NCI-H524 treated with DMSO at 0.1 percent for 48 hours (cell line): ENCODE measurements at places on chromosomes 16 and 17.

GRCh38 chr16:85524630-85525419 lies 88.3 kb upstream of the GSE1 start:
- DNase-seq, result no peak

DNA sequence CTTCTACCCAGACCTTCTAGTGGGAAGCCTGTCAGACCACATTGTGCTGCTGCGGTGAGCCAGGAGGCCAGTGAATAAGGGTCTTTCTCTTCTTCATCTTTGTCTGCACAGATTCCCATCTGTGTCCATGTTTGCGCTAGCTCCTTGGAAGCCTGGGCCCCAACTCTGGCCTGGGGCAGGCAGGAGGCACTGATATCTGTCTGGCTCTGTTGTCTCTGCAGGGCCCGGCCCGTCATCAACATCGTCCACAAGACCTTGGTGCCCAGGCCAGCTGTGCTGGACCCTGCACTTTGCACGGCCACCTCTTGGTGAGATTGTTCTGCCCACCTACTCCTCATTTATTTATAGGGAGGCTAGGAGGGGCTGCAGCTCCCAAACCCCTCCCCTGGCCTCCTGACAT lies 18.3 kb downstream of the ITGA3 start:
- no peak for DNase-seq

GRCh38 chr17:78224231-78225087 lies 7.0 kb upstream of the TMEM235 start:
- DNase-seq, result peak; percentile 88

DNA sequence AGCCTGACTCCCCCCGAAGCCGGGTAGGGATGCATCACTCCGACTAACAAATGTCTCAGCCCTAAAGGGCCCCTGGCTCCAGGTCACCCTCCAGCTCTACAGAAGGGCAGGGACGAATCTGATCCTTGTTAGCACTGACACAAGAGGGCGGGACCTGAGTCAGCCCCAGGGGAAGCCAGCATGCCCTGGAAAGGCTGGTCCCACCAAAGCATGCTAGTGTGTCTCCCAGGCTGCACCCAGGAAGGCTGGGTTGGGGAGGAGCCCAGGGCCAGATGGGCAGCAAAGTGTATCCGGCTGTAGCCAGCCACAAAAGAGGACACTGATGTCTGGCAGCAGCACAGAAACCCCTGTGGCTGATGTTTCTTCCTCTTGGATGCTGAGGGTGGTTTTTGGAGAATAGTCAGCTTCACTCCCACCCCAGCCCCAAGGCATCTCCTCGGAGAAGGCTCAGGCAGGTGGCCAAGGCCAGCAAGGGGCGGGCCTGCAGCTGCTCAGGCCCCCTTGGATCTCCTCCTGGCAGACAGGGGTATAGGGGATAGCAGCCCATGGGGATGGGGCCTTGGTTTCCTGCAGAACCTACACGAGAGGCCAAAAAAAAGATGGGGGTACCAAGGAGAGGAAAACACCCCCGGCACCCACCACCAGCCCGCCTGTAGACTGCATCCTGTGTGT lies 11.0 kb downstream of the NATD1 start:
- DNase-seq, result no peak

DNA sequence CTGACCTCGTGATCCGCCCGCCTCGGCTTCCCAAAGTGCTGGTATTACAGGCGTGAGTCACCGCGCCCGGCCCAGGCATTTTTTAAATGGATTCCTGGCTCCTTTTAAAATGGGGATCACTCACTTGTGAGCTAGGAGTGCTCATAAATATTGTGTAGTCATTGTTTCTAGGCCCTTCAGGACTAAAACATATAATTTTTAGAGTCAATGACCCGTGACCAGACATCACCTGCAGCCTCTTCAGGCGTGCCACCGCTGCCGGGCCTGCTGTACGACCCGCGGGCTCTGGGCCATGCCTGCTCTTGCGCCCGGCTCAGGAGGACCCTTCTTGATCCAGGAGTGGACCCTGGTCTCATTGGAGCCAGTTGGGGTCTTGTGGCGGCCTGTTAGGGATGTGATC lies 30.8 kb downstream of the EFCAB5 start:
- no peak for DNase-seq

DNA sequence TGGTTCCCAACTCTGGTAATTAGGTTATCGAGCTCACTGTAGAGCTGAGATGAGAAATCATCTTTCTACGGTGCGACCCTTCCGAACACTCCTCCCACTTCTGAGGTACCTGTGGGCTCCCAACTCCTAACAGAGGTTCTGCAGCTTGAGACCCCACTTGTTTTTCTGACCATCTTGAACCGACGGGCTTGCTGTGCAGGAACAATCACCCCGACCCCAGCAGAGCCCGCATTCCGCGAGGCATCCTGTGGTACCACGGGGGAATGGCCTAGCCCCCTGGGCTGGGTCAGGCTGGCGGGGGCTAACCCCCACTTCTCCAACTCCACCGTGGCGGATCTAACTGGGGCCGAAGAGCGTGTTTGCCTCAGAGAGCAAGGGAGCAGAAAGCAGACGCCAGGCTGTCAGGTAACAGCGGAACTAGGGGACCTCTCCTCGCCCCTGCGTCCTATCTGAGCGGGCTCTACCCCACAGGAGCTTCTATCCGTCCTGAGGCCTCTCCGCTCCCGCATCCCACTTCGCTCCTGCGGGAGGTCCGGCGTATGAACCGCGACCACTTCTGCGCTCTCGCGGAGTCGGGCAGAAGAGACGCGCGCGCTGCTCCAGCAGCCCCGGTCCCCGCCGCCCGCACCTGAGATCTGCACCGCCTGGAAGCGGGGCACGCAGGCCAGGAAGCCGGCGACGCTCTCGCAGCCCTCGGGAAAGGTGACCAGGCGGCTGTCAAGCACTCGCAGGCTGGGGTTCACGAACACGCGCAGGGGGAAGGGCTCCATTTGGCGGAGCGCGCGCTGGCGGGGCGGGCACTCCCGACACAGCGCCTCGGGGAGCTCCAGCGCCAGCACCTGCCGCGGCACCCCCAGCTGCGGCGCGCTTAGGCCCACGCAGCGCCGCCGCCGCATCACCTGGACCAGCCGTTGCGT lies 761 bp downstream of the PDF start:
- DNase-seq, result no peak

- DNase-seq, result no peak
Measured at GRCh38 chr17:42913522-42913921, 12.9 kb downstream of the G6PC1 start.

GRCh38 chr16:48628359-48628985 lies 18.5 kb upstream of the N4BP1 start:
- no peak for DNase-seq
